ENCODE measurements at places on chromosomes 16 and 17.

- no peak for DNase-seq
Observed at GRCh38 chr16:61814726-61815347, 221.4 kb downstream of the CDH8 start.

- no peak for DNase-seq
Observed at GRCh38 chr16:14377326-14377725, 252.7 kb downstream of the PARN start.

GRCh38 chr16:81216706-81217105 lies 21.8 kb upstream of the BCO1 start:
- DNase-seq = no peak

DNA sequence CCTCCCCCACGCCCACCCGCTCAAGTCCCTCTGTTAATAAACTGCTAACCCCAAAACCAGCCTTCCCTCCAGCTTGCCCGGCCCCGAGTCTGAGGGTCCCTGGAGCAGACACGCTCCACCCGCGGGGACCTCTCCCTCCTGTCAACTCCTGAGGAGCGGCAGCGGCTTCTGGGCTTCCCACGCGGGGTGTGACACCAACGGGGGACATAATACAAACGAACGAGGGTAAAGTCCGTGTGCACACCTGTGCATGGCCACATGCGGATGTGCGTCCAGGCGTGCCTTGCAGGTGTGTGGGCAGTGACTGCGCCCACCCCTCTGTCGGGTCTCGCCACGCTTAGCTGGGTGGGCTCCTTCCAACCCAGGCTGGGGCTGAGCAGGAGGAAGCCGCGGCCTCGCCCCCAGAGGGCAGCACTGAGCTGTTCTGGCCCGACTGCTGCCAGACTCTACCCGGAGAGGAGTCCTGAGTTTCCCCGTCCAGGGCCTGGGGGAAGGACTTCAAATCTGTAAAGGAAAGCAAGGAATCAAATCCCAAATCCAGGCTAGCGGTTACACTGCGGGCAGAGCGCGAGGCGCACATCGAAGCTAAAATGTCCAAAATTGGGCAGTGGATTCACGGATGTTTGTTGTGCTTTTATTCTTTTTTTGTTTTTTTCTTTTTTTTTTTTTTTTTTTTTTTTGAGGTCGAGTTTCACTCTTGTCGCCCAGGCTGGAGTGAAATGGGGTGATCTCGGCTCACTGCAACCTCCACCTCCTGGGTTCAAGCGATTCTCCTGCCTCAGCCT lies 24.2 kb upstream of the KRT17 start:
- peak; percentile 89 for DNase-seq

DNA sequence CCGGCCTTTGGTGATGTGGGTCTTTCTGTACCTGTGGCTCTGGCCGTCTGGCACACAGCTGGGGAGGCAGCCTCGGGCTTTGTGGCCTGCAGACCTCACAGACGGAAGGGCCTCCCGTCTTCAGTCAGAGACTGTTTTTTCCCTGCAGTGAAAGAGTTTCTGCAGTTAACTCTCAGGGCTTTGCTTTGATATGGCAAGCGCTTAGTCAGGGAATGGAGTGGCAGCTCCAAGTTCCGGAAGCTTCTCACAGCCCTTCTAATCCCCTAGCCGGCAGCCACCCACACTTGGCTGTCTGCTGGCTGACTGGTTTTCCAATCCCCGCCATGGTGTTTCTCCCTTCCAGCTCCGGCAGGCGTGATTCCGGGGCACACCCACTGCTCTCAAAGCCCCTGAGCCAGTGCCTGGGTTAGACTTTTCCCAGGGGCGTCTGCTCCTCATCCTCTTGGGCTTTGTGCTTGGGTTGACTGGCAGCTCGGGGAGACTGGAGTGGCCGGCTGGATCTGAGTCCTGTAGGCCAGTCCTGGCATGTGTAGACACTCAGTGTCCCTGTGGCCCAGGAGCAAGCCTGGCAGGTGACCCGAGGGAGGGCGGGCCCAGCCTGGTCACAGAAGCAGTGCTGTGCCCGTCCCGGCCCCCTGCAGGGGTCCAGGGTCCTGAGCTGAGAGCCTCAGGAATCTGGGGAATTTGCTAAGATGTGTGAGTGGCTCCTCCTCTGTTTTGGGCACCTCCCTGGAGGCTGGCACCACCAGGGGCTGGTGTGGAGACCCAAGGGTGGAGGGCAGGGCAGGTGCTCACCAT lies 29.9 kb downstream of the BAIAP2 start:
- DNase-seq = no peak

All from urothelium cell line (cell line).